ENCODE measurements at places on chromosomes 4 and X.

DNA sequence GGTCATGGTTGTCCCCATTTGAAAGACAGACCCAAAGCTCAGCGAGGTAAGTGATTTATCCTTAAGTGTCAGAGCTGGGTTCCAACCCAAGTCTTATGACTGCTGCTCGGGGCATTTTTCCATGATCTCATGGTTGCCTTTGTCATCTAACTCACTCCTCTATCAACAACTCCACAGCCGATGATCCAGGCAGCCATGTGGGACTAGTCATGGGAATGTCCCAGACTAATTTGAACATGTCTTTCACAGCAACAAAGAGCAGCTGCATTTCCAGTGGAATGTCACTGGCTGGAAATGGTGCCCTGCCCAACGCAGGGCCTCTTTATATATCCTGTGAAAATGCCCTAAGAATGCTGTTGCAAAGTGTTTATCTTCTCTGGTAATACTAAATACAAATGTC, 284.8 kb upstream of the PPARGC1A start:
- DNase-seq: no peak
- no peak overlapping the region for H3K27ac ChIP-seq
- no peaks in the 10 kb centered on the region for H3K36me3 ChIP-seq
- H3K27me3 ChIP-seq: peaks cover 16% of the 10 kb centered on the region

- no peaks in the 10 kb centered on the region for H3K36me3 ChIP-seq
- no peak overlapping the region for H3K27ac ChIP-seq
- no peak for DNase-seq
- H3K4me1 ChIP-seq: peaks cover 9% of the 10 kb centered on the region
Observed at GRCh38 chr4:112213856-112214255, 17.7 kb upstream of the AP1AR start.

DNA sequence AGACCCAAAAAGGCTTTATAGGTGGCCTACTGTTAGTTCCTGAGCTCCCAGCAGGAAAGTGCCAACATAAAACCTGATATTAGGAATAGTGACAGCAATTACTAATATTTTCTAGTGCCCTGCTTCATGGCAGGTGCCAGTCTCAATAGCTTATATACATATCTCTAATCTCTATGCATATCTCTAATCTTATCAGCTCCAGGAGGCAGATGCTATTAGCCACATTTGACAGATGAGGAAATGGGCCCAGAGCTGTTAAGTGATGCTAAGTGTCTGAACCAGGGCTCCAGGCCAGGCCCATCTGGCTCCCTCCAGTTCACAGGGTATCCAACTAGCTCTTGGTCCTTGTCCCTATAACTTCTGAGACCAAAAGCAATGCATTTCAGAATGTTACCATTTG, 142.5 kb downstream of the CHIC2 start:
- H3K4me3 ChIP-seq: no peak overlapping the region
- no peaks in the 10 kb centered on the region for H3K36me3 ChIP-seq
- H3K27ac ChIP-seq: no peak overlapping the region
- DNase-seq: no peak
- no peaks in the 10 kb centered on the region for H3K27me3 ChIP-seq

DNA sequence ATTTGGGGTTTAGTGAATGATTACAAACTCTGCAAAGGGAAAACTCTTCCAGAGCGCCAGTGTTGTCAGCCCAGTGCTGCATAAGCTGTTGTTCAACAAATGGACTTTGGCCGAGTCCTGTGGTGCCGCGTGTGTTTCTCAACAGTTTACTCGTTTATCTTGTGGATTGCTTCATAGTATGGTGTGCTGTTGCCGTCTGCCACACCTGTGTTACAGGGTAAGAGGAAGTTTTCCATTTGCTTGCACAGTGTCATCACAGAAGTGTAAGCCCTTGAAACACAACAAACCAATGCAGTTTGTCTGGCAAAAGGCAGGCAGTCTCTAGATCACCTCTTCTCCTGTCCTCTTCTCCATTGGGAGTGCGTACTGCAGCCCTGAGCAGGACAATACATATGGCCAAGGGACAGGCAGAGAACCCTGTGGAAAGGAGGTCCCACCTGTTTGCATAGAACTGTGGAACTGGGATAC, 66.3 kb downstream of the DCUN1D4 start:
- peaks cover 17% of the 10 kb centered on the region for H3K36me3 ChIP-seq
- H3K27me3 ChIP-seq: no peaks in the 10 kb centered on the region

GRCh38 chrX:102832661-102833060, 104.4 kb upstream of the RAB40AL start:
- H3K27ac ChIP-seq: peak overlapping the region; percentile 46
- H3K27me3 ChIP-seq: no peaks in the 10 kb centered on the region
- DNase-seq: no peak
- no peaks in the 10 kb centered on the region for H3K4me1 ChIP-seq
- peaks cover 10% of the 10 kb centered on the region for H3K36me3 ChIP-seq

GRCh38 chrX:41352329-41352838, 18.4 kb downstream of the DDX3X start:
- no peak overlapping the region for H3K27ac ChIP-seq
- H3K4me3 ChIP-seq: no peak overlapping the region
- H3K4me1 ChIP-seq: peaks cover 8% of the 10 kb centered on the region
- peaks cover 54% of the 10 kb centered on the region for H3K36me3 ChIP-seq
- no peaks in the 10 kb centered on the region for H3K27me3 ChIP-seq
- DNase-seq: no peak

- peaks cover 23% of the 10 kb centered on the region for H3K36me3 ChIP-seq
- no peak for DNase-seq
- peak overlapping the region; percentile 91 for H3K4me3 ChIP-seq
- H3K27me3 ChIP-seq: no peaks in the 10 kb centered on the region
- peak overlapping the region; percentile 92 for H3K27ac ChIP-seq
Observed at GRCh38 chrX:109732017-109732801, 848 bp downstream of the ACSL4 start.

GRCh38 chr4:169899295-169899694, 126.9 kb downstream of the MFAP3L start:
- no peaks in the 10 kb centered on the region for H3K36me3 ChIP-seq
- H3K4me1 ChIP-seq: peaks cover 33% of the 10 kb centered on the region
- H3K27me3 ChIP-seq: no peaks in the 10 kb centered on the region

GRCh38 chrX:126177133-126177840, 11.2 kb upstream of the DCAF12L2 start:
- no peak for DNase-seq
- no peaks in the 10 kb centered on the region for H3K27me3 ChIP-seq
- no peaks in the 10 kb centered on the region for H3K36me3 ChIP-seq
- H3K4me3 ChIP-seq: no peak overlapping the region
- no peaks in the 10 kb centered on the region for H3K4me1 ChIP-seq

- no peak overlapping the region for H3K4me3 ChIP-seq
- H3K27ac ChIP-seq: peak overlapping the region; percentile 75
- no peak for DNase-seq
- H3K36me3 ChIP-seq: no peaks in the 10 kb centered on the region
- no peaks in the 10 kb centered on the region for H3K27me3 ChIP-seq
Observed at GRCh38 chrX:35458142-35458541, 340.0 kb upstream of the MAGEB16 start.

- no peak overlapping the region for H3K4me3 ChIP-seq
- H3K27ac ChIP-seq: peak overlapping the region; percentile 19
- H3K4me1 ChIP-seq: peaks cover 17% of the 10 kb centered on the region
- H3K36me3 ChIP-seq: peaks cover 1% of the 10 kb centered on the region
- no peaks in the 10 kb centered on the region for H3K27me3 ChIP-seq
- no peak for DNase-seq
Observed at GRCh38 chr4:81319657-81320056, 104.6 kb upstream of the PRKG2 start.

- peak overlapping the region; percentile 89 for H3K27ac ChIP-seq
- peaks cover 43% of the 10 kb centered on the region for H3K36me3 ChIP-seq
- H3K27me3 ChIP-seq: no peaks in the 10 kb centered on the region
- H3K4me3 ChIP-seq: peak overlapping the region; percentile 80
- DNase-seq: no peak
Observed at GRCh38 chr4:145937971-145938611, 532 bp downstream of the ZNF827 start.

DNA sequence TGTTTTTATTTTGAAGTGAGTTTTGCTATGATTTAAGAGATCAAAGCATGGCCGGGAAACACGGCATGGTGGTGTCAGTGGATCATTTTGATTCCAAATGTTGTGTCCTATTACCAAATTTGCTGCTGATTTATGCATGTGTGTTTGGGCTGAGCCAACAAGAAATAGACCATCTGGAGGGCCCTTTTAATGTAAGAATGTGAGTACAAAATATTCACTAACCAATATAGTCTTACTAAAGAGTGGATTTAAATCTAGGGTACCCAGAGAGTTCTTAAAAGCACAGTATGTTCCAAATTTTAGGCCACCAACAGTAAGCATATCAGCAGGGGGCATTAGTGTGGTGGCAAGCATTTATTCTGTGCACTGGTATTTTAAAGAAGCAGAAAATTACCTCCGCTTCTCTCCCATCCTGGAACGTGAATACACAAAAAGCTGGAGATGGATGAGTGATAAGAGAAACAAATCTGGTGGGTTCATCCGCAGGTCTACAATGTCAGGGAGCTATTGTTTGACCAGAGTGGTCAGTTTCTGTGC, 444.4 kb upstream of the IGFBP7 start:
- DNase-seq: no peak
- no peaks in the 10 kb centered on the region for H3K36me3 ChIP-seq
- no peak overlapping the region for H3K27ac ChIP-seq
- no peaks in the 10 kb centered on the region for H3K4me1 ChIP-seq

DNA sequence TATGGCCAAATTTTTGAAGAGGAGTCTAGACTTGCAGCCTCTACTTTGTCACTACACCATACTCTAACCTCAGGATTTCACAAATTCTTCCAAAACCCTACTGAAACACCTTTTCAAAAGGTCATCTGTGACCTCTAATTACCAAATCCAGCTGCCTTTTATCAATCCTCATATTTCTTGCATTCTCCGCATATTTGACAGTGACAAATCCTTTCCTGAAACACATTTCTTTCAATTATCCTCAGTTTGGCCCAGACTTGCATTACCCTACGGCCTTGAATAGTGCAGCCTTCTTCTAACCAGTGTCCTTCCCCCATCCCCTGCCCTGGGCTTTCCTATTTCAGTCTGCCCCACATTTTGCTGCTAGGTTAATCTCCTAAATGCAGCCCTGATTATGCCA, 25.5 kb downstream of the MID2 start:
- H3K27me3 ChIP-seq: no peaks in the 10 kb centered on the region
- H3K27ac ChIP-seq: no peak overlapping the region
- no peak overlapping the region for H3K4me3 ChIP-seq
- H3K4me1 ChIP-seq: peaks cover 8% of the 10 kb centered on the region
- no peaks in the 10 kb centered on the region for H3K36me3 ChIP-seq

DNA sequence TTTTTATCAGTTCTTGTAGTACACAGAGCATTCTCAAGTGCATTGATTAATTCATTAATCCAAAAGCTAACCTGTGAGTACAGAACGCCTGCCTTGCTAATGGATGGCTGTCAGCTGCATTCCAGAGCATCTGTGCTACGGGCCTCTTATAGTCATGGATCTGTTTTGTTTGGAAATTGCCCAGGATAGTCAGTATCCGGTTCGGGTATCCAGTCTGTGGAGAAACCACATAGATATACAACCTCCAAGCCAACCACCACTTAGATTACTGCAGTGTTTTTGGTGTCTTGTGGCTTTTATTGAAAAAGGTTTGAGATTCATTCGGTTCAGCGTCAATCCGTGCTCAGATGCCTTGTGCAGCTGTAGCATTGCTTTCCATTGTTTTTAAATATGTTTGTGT, 4.0 kb downstream of the LAP3 start:
- no peak overlapping the region for H3K4me3 ChIP-seq
- DNase-seq: no peak
- H3K36me3 ChIP-seq: peaks cover 32% of the 10 kb centered on the region
- H3K4me1 ChIP-seq: no peaks in the 10 kb centered on the region
- H3K27ac ChIP-seq: no peak overlapping the region
- no peaks in the 10 kb centered on the region for H3K27me3 ChIP-seq

DNA sequence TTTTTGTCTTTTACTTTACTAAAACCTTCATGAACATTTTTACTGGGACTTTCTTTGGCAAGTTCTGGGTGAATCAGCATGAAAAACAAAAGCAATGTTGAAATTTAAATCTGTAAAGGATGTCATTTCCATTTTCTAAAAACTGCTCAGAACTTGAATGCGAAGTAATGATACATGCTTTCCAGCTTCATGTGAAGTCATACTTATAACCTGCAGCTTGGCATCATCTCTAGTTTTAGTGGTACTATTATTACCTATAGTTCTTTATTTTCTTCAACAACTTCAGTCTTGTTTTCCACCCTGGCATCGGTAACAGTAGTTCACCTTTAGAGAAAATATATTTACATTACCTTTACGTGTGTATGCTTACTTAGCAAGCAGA, 421.4 kb upstream of the DIPK2B start:
- H3K27ac ChIP-seq: no peak overlapping the region
- DNase-seq: no peak
- H3K4me1 ChIP-seq: peaks cover 9% of the 10 kb centered on the region
- H3K4me3 ChIP-seq: no peak overlapping the region
- H3K36me3 ChIP-seq: no peaks in the 10 kb centered on the region
- no peaks in the 10 kb centered on the region for H3K27me3 ChIP-seq

DNA sequence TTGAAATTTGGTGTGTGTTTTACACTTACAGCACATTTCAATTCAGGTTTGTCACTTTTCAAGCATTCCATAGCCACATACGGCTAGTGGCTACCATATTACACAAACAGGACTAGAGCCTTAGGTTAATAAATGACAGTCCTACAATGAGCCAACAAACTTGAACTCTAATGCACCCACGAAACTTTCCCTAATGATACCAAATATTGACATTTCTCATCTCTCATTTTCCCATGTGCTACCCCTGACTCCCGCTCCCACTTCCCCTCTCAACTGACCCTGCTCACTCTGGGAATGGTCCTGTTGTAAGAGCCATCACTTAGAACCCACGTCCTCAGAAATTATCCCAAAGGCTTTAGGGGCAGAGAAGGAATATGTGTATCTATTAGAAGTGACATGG, 4.9 kb upstream of the TLR10 start:
- DNase-seq: no peak
- H3K27ac ChIP-seq: peak overlapping the region; percentile 22
- H3K4me1 ChIP-seq: peaks cover 10% of the 10 kb centered on the region
- no peaks in the 10 kb centered on the region for H3K36me3 ChIP-seq

- peaks cover 8% of the 10 kb centered on the region for H3K27me3 ChIP-seq
- peak overlapping the region; percentile 47 for H3K4me3 ChIP-seq
- no peak for DNase-seq
- no peaks in the 10 kb centered on the region for H3K4me1 ChIP-seq
- H3K27ac ChIP-seq: no peak overlapping the region
Observed at GRCh38 chrX:67544281-67545035, 637 bp downstream of the AR start.

- no peak for DNase-seq
- no peaks in the 10 kb centered on the region for H3K27me3 ChIP-seq
- H3K4me1 ChIP-seq: no peaks in the 10 kb centered on the region
- no peak overlapping the region for H3K27ac ChIP-seq
- no peak overlapping the region for H3K4me3 ChIP-seq
- peaks cover 29% of the 10 kb centered on the region for H3K36me3 ChIP-seq
Observed at GRCh38 chr4:140156529-140157171, 2.7 kb upstream of the MAML3 start.

GRCh38 chrX:11329021-11329420, 35.8 kb downstream of the AMELX start:
- no peak for DNase-seq
- H3K4me1 ChIP-seq: peaks cover 21% of the 10 kb centered on the region
- no peaks in the 10 kb centered on the region for H3K27me3 ChIP-seq
- H3K4me3 ChIP-seq: no peak overlapping the region
- H3K36me3 ChIP-seq: no peaks in the 10 kb centered on the region
- no peak overlapping the region for H3K27ac ChIP-seq

- no peak overlapping the region for H3K4me3 ChIP-seq
- peak; percentile 24 for DNase-seq
- H3K36me3 ChIP-seq: no peaks in the 10 kb centered on the region
- H3K27me3 ChIP-seq: no peaks in the 10 kb centered on the region
- H3K4me1 ChIP-seq: peaks cover 9% of the 10 kb centered on the region
Observed at GRCh38 chr4:15811703-15812337, 33.7 kb downstream of the CD38 start.

- H3K4me3 ChIP-seq: no peak overlapping the region
- H3K36me3 ChIP-seq: no peaks in the 10 kb centered on the region
- DNase-seq: no peak
- no peaks in the 10 kb centered on the region for H3K27me3 ChIP-seq
- H3K4me1 ChIP-seq: peaks cover 37% of the 10 kb centered on the region
Observed at GRCh38 chrX:19772822-19773628, 114.4 kb downstream of the SH3KBP1 start.
